Ascending aorta (tissue), 2 donors: ENCODE measurements at places on chromosomes 13 and 19. TPM values are rescaled to one million over a fixed set of nuclear protein-coding genes. Genes with fewer than 3 reads are reported as not detected.

DNA sequence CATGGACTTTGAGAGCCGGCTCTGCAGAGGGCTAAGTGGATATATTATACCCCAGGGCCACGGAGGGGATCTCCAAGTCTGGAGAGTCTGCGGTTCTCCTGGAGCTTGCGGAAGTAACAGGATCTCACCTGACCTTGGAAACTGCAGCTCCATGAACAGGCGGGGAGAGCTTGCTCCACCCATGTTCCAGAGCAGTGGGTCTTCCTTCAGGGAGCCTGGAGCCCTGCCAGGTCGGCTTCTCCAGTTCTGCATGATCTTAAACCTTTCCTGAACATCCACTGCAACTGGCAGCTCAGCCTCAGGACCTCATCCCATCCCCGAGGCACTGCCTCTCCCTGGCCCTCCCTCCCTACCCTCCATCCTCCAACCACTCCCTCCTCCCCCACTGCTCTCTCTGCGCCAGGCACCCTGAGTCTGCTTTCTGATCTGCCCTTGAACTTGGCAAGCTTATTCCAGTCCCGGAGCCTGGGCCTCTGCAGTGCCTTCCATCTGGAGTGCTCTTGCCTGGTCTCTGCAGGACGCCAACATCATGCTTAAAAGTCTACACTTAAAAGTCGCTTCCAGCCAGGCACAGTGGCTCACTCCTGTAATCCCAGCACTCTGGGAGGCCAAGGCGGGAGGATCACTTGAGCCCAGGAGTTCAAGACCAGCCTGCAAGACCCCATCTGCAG, 13.2 kb downstream of the ATCAY start:
- DNase-seq: no peak

- no peak for DNase-seq
Measured at GRCh38 chr19:38550376-38550775, 67.4 kb downstream of the MAP4K1 start.

DNA sequence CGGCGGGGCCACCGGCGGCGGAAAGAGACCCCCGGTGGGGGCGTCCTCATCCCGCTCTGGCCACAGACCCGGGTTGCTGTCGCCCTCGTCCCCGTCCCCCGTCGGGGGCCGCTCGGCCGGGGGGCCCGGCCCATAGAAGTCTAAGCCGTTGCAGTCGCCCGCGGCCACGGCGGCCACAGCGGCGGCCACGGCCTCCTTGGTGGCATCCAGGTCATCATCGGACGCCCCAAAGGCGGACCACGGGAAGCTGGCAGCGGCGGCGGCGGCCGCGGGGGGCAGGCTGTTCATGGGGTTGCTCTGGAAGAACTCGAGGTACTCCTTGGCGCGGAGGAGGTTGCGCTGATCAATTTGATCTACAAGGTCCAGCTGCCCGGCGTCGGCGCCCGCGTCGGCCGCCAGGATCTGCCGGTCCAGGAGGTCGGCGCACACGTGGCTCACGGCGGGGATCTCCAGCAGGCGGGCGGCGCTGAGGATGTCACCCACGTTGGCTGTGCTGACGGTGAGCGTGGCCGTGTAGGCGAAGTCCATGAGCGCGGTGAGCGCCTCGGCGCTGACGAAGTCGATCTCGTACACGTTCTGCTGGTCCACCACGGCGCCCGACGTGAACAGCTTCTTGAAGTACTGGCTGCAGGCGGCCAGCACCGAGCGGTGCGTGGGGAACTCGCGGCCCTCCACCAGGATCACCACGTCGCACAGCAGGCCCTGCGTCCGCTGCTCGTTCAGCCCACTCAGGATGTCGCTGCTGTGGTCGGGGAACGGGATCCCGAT, 12.1 kb downstream of the ZBTB7A start:
- DNase-seq: no peak

The SPTBN4 gene
- 0.43 TPM for total RNA-seq

DNA sequence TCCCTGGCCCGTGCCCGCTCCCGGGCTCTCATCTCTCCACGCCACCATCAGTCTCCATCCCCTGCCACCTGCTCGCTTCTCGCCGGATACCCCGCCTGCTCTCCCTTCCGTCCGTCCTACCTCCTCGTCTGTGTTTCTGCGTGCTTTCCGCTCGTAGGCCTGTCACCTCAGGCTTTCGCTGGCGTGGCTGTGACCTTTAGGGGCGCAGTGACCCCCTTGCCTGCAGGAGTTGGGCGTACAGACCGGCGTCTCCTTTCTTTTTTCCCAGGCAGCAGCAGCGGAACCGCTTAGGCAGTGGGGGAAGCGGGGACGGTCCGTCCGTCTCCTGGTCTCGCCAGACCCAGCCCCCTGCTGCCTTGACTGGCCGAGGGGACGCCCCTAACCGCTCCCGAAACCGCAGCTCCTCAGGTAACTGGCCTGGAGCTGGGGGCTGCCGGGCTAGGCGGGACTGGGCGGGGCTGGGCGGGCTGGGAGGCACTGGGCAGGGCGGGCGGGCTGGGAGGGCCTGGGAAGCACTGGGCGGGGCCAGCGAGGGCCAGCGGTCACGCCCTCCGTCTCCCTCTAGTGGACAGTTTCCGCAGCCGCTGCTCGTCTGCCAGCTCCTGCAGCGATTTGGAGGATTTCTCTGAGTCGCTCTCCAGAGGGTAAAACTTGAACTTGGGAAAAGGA, 6.3 kb downstream of the PGLYRP1 start:
- no peak for DNase-seq

- no peak for DNase-seq
Measured at GRCh38 chr13:45320876-45321629, 19.9 kb downstream of the TPT1 start.

DNA sequence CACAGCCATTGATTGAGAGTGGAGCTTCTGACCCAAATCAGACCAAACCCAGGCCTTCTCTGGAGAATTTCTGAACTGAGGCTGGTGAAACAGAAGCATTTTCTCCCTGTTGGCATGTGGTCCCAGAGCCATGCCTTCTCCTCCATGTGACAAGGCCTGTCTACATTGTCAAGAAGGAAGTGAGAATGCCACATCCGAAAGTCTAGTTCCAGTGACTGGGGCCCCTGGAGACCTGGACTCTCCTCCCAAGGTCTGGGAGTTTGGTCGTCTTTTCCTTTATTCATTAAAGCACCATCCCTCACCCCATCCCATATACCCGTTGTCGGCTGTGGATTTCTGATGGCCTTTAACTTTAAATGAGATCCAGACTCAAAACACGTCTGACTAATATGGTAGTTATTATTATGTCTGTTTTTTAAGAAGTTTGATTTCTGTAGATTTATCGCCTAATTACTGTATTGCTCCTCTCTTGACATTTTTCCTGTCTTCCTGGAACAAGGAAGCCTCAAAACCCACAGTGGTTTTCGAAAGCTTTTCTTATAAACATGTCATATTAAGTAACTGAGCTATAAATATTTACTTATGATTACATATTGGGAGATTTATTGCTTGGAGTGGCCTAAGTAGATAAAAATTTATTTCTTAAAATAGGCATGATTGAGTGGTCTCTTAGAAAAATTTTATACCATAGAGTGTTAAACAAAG, 128.3 kb upstream of the FRY start:
- no peak for DNase-seq

- DNase-seq: no peak
Measured at GRCh38 chr19:21084343-21084742, 2.3 kb downstream of the ZNF714 start.
